ENCODE measurements at places on chromosomes 2 and 18.

DNA sequence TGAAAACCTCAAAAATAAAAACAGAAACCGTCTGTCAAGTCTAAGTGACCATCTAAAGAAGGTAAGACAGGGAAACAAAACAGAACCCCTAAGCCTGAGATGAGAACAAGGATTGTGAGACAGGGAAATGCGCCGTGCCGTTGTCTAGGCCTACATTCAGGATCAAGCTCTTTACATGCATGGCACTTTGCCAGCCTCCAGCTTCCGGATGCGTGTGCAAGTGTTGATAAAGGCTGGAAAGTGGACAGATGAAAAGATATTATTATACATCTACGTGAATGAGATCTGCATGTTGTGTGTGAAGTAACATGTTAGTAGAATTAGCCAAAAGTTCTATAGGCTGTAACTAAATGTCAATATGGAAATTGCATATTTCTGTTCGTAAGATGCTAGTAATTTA lies 28.6 kb upstream of the TMEM87B start:
- no peak for DNase-seq

GRCh38 chr2:85273738-85274731 lies 53.8 kb downstream of the TGOLN2 start:
- DNase-seq = no peak

- DNase-seq = no peak
These were observed 63.9 kb downstream of the MBOAT2 start for GRCh38 chr2:8939486-8940114.

GRCh38 chr18:45838302-45839070 lies 13.0 kb downstream of the SIGLEC15 start:
- no peak for DNase-seq

GRCh38 chr2:134288814-134289213 lies 34.9 kb downstream of the MGAT5 start:
- DNase-seq = no peak

GRCh38 chr2:234669621-234670020 lies 172.7 kb upstream of the ARL4C start:
- no peak for DNase-seq

DNA sequence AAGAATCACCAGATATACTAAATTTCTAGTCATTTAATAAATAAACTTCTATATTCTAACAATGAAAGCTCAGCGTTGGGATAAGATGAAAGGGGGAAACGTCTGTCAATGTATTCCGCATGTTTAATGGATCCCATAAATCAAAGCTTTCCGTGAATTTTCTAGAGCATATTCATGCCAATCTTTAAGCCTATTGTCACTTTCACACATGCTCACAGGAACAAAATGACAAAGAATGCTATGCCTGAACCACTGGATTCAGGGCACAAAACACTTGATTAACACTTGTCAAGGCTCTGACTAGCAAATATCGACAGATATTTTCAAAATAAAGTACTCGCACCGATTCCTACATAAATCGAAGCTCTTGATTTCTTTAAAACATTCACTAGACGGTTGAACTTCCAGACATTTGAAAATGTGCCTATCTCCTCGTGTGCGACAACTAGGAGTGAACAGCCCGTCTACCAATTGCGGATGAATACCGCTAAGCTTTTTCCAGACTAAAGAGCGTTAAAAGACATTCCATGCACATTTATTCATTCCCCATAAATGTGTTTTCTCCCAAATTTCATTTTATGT lies 1.8 kb downstream of the TLK1 start:
- DNase-seq = no peak

DNA sequence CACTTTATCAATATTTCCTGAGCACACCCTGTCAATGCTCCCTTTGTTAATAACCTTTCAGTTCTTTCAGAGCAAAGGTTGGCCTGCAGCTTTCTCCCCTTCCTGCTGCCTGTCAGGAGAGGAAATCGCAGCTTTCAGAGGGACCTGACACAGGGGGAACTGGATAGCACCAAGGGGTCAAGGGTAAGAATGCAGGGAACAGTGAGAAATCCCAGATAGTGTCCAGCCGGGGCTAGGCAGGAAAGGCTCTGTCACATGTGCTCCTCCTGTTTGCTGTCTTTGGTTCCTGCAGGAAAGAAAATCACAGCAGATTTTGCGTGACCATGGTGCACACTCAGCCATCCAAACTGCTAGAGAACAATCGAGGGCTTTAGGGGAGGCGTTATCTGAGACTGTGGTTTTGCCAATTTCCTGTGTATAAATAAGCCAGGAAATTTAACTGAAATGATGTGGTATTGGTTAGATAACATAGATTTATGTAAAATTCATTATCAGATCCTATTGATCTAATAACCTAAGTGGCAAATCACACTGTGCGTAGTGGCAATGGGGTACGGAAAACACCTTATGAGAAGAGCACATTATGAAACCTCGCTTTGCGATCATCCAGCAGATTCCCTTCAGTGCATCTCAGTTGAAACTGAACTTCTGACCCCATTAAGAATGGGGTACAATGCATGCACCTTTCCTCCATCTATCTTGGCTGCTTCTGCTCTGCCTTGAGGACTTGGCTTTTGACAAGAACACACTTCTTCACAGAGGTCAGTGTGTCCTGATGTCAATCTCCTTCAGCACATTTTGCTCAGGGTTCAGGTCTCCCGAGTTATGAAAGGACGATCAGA lies 178.0 kb downstream of the ICOS start:
- DNase-seq = no peak

GRCh38 chr18:50080316-50080715 lies 114.6 kb downstream of the MYO5B start:
- no peak for DNase-seq

- no peak for DNase-seq
These were observed 66.5 kb downstream of the AGAP1 start for GRCh38 chr2:235560345-235560744.

GRCh38 chr18:39329496-39330275 lies 1764.1 kb upstream of the CELF4 start:
- DNase-seq = no peak

DNA sequence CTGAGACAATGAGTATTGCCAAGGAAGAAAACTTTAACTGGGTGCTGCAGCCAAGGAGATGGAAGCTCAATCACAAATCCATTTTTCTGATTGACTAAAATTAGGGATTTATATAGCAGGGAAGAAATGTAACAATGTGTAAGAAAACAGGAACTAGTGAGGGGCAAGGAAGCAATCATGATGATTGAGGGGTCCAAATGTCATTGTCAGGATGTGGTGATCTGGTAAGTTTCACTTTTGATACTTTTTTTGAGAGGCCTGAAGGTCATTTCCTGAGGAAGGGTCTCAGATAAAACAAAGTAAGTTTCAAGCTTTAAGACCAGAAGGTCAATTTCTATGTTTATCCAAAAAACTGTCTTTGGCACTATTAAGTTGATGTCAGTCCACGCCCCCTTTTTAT lies 12.0 kb upstream of the GCC2 start:
- no peak for DNase-seq

DNA sequence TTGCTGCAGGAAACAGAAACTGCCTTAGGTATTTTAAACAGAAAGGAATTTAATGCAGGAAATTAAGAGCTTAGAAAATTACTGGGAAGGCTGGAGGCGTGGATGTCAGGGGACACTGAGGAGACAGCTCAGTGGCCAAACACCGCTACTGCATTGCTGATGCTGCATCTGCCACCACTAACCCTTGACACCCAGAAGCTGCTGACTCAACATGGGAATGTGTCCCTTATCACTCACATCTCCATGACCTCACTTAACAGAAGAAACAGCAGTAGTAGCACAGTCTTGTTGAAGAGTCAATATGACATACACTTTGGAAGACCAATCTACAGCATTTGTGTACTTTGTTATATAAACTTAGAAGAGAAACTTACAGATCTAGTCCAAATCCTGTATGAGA lies 906.1 kb downstream of the SLC4A3 start:
- DNase-seq = no peak

GRCh38 chr2:147763861-147764260 lies 81.0 kb upstream of the ACVR2A start:
- no peak for DNase-seq

GRCh38 chr2:74552914-74553811 lies 579 bp downstream of the LOXL3 start:
- DNase-seq = no peak

- DNase-seq = no peak
These were observed 97.4 kb upstream of the UPP2 start for GRCh38 chr2:158004126-158004764.

DNA sequence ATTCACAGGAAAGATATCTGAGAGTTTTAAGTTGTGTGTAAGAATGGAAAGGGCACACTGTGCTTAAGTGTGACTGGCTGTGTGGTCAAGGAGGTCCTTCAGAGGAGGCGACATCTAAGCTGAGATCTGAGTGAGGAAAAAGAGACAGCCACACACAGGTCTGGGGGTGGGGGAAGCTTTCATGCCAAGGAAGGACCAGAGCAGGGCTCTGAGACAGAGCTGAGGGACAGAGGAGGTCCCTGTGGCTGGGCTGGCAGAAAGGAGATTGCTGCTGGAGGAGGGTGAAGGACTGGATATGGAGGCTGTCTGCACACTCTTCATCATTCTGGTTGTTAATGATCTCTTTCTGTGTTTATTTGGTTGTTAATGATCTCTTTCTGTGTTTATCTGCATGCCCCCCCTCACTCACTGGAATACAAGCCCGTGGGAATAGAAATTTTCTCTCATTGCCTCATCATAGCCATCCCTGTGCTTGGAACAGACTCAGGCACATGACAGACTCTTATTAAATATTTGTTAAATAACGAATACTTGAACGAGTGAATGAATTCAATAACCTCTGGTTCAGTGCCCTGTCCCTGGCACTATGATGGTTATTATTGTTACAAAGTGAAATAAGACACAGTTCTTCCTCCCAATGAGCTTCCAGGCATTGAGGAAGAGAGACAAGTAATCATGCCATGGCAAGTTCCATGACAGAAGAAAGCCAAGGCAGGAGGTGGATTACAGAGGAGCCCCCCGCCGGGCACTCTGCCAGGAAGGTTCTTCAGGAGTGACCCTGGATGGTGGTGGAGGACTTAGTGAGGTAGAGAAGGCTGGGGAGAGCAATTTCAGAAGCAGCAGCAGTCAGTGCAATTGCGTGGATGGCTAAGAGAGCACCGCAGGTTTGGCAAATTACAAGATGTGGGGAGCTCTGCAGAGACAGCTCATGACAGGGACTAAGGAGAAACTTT lies 399.4 kb upstream of the HS6ST1 start:
- no peak for DNase-seq

DNA sequence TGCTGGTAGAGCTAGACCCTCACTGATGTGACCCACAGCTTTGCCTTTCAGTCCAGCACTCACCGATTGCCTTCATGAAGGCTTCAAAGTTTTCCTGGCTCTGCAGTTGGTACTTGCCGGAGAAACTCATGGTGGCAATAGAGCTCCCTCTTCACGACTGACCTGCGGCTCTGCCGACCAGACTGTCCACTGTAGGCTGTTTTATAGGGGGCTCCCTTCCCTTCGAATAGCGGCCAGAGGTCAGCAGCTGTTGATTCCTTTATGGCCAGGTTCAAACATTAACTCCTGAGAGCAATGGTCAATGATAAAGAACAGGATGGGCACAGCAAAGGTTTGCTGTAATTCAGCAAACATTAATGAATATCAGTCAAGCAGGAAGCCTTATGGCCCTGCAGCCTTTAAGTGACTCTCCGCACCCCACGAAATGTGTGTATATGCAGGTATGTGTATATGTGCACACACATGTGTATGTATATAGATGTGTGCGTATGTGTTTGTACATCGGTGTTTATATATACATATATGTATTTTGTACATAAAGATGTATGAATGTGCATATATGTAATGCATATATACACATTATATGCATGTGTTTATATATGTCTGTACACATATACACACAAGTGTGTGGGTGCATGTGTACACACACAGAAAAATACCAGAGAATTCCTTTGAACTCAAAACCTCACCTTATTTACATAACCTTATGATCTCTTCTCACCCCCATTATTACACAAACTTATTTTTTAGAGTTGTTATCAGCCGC lies at the start of gene FABP1:
Gene FABP1 (minus strand): TSS at position 175 of the 766 bp plus-strand sequence. CDS start 45 bp downstream, at position 130.
- no peak for DNase-seq
